ENCODE measurements at places on chromosomes 7 and 10.

DNA sequence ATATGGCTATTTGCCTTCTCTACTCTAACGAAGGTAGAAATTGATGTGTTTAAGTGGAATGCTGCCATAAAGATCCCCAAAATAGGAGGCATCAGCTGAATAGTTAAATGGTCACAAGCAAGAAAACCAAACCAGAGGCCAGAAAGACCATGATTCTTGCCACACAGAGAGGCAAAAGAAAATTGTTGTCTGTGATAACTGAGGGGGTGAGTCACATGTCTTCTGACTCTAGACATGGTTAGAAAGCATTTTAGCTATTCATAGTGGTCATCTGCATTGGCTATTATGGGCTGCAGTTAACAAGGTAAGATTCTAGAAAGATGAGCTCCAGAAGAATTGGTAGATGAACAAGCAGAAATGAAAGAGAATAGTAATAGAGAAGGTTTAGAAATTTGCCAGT lies 361.4 kb upstream of the NPSR1 start:
- no peak for DNase-seq

DNA sequence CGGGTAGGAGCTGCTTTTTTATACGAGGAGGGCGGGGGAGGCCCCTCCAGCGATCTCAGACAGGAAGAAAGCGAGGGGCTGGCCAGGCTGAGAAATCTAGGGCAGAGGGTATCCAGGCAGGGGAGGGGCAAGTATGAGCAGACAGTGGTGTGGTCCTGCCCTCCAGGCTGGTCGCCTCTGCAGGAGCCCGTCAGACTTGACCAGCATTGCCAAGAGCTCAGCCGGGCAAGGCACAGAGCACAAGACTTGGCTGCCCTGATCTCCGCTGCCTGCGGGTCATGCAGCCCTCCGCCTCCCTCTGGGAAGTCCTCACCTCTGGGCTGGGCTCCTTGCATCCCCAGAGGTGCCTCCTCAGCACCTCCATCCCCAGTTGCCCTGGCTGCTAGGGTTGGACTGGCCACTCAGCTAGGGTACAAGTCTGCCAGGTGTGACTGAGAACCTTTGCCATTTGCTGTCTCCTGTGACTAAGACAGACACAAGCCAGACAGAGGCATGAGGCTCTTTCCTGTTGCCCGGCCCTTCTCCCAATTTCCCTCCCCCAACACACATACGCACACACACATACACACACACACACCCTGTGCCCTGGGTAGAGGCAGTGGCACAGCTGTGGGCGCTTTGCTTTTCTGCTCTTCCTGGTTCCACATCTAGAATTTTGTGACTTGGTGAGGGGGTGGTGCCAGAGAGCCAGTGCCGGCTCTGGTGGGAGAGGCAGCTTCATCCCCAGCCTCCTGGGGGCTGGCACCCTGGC lies 59.1 kb upstream of the PPIF start:
- no peak for DNase-seq

- DNase-seq = no peak
These were observed 1.1 kb upstream of the ACTR3C start for GRCh38 chr7:150324373-150324961.

DNA sequence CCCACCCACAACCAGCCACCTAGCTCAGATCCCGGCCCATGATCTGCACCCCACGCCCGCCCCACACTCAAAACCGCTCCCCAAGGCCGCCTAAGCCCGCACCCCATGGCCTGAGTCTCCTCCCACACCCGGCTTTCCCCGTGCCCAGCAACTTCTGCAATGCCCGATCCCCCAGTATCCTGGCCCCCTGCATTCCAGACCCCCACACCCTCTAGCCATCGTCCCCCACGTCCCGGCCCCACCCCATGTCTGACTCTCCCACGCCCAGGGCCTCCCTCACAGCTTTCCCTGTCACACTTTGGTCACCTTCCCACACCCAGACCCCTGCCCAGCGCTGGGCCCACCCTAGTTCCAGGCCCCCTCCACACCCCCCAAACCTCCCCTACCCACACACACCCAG lies 20.1 kb upstream of the FXYD4 start:
- DNase-seq = no peak

DNA sequence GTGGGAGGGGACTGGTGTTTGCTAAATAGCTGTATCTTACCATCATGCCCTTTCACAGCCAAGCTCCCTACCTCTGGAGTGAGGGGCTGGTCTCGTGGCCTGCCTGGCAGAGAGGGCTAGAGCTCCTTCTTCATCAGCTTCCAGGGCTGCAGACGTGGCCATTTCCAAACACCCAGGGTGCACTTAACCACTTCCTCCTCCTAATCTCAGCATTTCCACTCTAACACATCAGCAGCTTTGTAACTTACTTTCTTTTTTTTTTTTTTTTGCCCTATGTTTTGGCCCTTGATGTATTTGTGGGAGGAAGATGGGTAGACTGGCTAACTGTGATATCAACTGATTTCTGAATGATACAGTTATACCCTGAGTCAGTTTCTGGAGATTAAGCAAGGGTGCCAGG lies 27.4 kb downstream of the LRRC4 start:
- DNase-seq = no peak

GRCh38 chr7:113339661-113340060 lies 221.3 kb upstream of the SMIM30 start:
- DNase-seq = no peak

DNA sequence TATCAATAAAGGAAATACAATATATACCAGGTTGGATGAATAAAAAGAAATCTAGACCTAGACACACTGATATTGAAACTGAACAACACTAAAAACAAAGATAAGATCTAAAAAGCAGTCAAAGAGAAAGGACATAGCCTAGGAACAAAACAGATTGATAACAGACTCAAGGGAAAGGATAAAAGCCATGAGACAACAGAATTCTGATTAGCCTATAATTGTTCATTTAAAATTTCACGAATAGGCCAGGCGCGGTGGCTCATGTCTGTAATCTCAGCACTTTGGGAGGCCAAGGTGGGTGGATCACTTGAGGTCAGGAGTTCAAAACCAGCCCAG lies 48.4 kb upstream of the FHIP2A start:
- DNase-seq = no peak

- DNase-seq = no peak
These were observed 13.2 kb downstream of the TLL2 start for GRCh38 chr10:96500519-96500918.

GRCh38 chr7:129359176-129359575 lies 75.1 kb upstream of the STRIP2 start:
- no peak for DNase-seq

DNA sequence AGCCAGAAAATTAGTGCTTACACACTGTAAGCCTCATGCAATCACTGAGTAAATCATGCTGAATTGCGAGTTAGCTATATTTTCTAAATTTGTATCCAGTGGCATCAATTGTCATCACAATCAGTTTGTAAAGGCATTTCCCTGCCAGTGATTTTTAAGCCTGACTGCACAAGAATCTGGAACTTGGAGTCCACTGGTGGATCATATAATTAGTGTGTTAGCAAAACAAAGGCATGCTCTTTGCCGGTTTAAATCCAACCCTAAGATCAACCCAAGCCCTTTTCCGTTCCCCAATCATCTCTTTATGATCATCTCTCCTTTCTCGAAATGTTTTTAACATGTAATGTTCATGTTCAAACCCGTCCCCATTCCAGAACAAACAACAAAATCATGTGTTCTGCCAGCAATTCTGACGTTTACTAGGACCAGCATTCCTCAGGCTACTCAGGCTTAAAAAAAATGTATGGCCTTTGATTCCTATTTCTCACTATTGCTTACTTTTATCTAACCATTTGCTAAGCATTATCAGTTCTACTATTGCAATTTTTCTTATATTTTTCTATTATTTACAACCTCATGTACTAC lies 649.2 kb downstream of the SORCS1 start:
- DNase-seq = no peak

Data from activated CD4-positive, alpha-beta T cell treated with anti-CD3 and anti-CD28 coated beads, Interleukin-2, amount 50 U/mL, for 1 hour (primary cell).